ENCODE measurements at places on chromosomes 7 and 10. TPM values are rescaled to one million over a fixed set of nuclear protein-coding genes. Genes with fewer than 3 reads are reported as not detected.
A peak's percentile ranks its signal among the peaks of the same experiment; 100 is the strongest.

DNA sequence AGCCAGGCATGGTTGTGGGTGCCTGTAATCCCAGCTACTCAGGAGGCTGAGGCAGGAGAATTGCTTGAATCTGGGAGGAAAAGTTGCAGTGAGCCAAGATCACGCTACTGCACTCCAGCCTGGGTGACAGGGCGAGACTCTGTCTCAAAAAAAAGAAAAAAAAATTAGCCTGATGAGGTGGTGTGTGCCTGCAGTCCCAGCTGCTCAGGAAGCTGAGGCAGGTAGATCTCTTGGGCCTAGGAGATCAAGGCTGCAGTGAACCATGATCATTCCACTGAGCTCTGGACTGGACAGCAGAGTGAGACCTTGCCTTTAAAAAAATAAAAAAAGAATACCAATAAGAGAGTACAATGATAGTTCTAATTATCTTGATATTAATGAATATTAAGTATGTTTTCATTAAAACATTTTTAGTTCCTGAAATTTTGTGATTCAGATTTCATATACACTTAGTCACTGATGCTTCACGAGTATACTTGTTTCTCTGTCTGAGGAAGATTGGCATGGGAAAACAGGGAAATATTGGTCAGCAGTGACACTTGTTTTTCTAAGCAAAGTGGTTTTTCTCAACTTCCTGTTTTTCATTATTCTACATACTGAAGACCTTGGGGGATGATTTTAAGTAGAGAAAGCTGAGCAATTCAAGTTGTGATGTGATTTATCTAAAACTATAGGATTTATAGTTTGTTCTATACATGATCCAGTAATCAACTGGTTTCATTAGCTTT, 76.8 kb downstream of the ADK start:
- no peak overlapping the region for H3K4me3 ChIP-seq
- no peaks in the 10 kb centered on the region for H3K36me3 ChIP-seq
- H3K27me3 ChIP-seq: no peaks in the 10 kb centered on the region
- peak overlapping the region; percentile 56 for H3K27ac ChIP-seq
- H3K4me1 ChIP-seq: no peaks in the 10 kb centered on the region

GRCh38 chr10:96618653-96619052, 31.8 kb upstream of the TM9SF3 start:
- no peaks in the 10 kb centered on the region for H3K4me1 ChIP-seq
- H3K27me3 ChIP-seq: no peaks in the 10 kb centered on the region
- H3K36me3 ChIP-seq: no peaks in the 10 kb centered on the region
- no peak overlapping the region for H3K4me3 ChIP-seq
- no peak for DNase-seq
- H3K27ac ChIP-seq: no peak overlapping the region

GRCh38 chr10:90906596-90906995, 14.3 kb downstream of the ANKRD1 start:
- no peaks in the 10 kb centered on the region for H3K27me3 ChIP-seq
- no peak for DNase-seq
- H3K27ac ChIP-seq: no peak overlapping the region
- no peak overlapping the region for H3K4me3 ChIP-seq

Gene RASSF4
- 15.1 TPM for total RNA-seq

DNA sequence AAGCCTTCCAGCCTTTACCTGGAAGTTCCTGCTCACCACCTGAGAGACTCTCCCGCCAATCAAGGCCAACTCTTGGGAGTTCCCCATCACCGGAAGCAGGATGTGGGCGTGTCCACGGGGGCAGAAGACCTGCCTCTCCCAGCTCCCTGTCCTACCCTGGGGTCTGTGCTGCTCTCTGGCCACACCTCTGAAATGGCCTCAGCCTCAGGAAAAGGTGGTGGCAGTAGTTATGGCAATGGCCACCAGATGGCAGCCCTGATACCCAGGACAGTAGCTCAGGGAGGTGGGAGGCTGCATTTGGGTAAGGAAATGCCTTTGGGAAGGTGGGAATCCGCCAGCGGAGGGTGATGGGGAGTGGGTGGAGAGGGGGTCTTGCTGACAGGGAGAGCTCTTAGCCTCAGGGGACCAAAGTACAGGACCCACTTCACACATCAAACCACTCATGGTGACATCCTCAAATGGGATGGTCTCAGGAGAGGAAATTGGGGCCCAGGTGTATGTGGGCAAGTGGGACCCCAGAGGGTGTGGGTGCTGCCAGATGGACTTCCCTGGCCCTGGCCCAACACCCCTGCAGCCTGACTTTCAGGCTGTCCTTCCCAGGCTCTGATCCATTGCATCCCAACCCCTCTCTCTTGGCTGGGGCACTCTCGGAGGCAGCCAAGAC, 33.9 kb downstream of the KAZALD1 start:
- no peaks in the 10 kb centered on the region for H3K36me3 ChIP-seq
- DNase-seq: peak; percentile 74
- no peak overlapping the region for H3K27ac ChIP-seq
- H3K4me1 ChIP-seq: no peaks in the 10 kb centered on the region
- no peak overlapping the region for H3K4me3 ChIP-seq
- no peaks in the 10 kb centered on the region for H3K27me3 ChIP-seq

- H3K4me3 ChIP-seq: no peak overlapping the region
- H3K27me3 ChIP-seq: no peaks in the 10 kb centered on the region
Observed at GRCh38 chr7:94237417-94237816, 157.3 kb upstream of the COL1A2 start.

Gene PTPRZ1
- total RNA-seq: not detected

Gene DNAH11
- 0.56 TPM for total RNA-seq

- H3K27ac ChIP-seq: no peak overlapping the region
- no peak overlapping the region for H3K4me3 ChIP-seq
- no peak for DNase-seq
- H3K4me1 ChIP-seq: no peaks in the 10 kb centered on the region
- H3K36me3 ChIP-seq: no peaks in the 10 kb centered on the region
- H3K27me3 ChIP-seq: no peaks in the 10 kb centered on the region
Observed at GRCh38 chr7:45202625-45203024, 45.0 kb downstream of the RAMP3 start.

- no peaks in the 10 kb centered on the region for H3K4me1 ChIP-seq
- no peaks in the 10 kb centered on the region for H3K36me3 ChIP-seq
- no peaks in the 10 kb centered on the region for H3K27me3 ChIP-seq
- H3K4me3 ChIP-seq: no peak overlapping the region
- DNase-seq: no peak
- H3K27ac ChIP-seq: no peak overlapping the region
Observed at GRCh38 chr7:68440866-68441265, 1157.4 kb upstream of the AUTS2 start.

DNA sequence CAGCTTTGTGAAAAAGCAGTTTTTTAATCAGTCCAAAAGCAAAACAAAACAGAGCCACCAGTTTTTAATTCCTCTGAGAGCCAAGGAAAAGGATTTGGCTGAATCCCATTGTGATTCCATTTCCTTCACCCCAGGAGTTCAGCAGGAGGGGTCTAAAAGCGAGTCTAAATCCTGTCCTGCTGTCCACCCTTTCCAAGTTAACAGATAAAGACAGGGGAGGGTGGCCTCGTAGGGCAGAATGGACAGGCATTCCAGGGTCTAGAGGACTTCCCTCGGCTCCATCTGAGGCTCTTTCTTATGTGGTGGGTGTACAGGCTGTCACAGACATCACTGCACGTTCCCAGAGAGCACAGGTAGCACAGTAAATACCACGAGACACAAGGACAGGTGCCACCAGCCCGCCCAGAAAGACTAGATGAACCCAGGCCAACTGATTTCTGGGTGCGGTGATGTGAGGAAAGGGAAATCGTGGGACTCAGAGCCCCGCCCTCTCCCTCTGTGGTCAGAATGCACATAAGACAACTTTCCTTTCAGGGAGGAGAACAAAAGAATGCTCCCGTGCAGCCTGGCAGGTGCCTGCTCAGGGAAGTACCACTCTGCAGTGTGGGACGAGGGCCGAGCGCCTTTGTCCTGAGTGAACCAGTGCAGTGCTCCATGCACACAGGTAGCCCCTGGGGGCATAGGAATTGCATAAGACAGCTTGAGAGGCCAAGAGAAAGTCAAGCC, 119.7 kb downstream of the ABLIM1 start:
- peaks cover 9% of the 10 kb centered on the region for H3K36me3 ChIP-seq
- DNase-seq: no peak
- H3K27me3 ChIP-seq: no peaks in the 10 kb centered on the region
- no peak overlapping the region for H3K4me3 ChIP-seq
- no peak overlapping the region for H3K27ac ChIP-seq

GRCh38 chr10:67837541-67838314, at the start of gene DNAJC12:
Gene DNAJC12, minus strand, starts transcription at chr10:67838188. Its CDS starts 177 bp downstream, at chr10:67838011.
- DNase-seq: no peak
- peak within 1 kb of the TSS; percentile 44 for H3K27ac ChIP-seq
- no peaks in the 10 kb centered on the region for H3K27me3 ChIP-seq
- H3K4me1 ChIP-seq: no peaks in the 10 kb centered on the region

Gene MRPS33
- 26.0 TPM for total RNA-seq

- no peak overlapping the region for H3K4me3 ChIP-seq
- DNase-seq: no peak
- no peaks in the 10 kb centered on the region for H3K4me1 ChIP-seq
- no peak overlapping the region for H3K27ac ChIP-seq
Observed at GRCh38 chr7:149683181-149683580, 90.2 kb downstream of the ZNF467 start.

GRCh38 chr7:33798686-33799325, 106.5 kb upstream of the BMPER start:
- no peak for DNase-seq
- no peaks in the 10 kb centered on the region for H3K27me3 ChIP-seq
- no peak overlapping the region for H3K4me3 ChIP-seq
- no peaks in the 10 kb centered on the region for H3K4me1 ChIP-seq

GRCh38 chr10:123760356-123761037, 94.3 kb downstream of the GPR26 start:
- DNase-seq: no peak
- no peak overlapping the region for H3K4me3 ChIP-seq

GRCh38 chr7:100371561-100372171, 1.6 kb upstream of the PILRA start:
- no peaks in the 10 kb centered on the region for H3K27me3 ChIP-seq
- H3K4me1 ChIP-seq: no peaks in the 10 kb centered on the region
- no peak for DNase-seq
- H3K27ac ChIP-seq: no peak overlapping the region

DNA sequence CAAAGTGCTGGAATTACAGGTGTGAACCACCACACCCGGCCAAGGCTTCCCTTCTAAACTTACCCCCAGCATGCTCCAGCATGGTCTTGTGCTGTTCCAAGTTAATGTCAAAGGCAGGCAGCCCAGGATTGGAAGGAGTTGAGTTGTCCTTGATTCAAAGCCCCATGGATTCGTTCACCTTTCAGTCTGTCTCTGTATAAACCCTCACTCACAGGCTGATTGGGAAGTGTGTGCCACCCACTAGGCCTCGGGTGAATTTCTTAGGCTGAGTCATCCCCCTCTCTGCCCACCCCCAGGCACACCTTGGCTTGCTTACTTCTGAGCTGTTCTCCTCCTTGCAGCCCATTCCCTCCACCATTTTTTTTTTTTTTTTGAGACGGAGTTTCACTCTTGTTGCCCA, 13.3 kb upstream of the PRDX3 start:
- no peaks in the 10 kb centered on the region for H3K27me3 ChIP-seq
- no peak for DNase-seq
- no peak overlapping the region for H3K4me3 ChIP-seq
- H3K36me3 ChIP-seq: no peaks in the 10 kb centered on the region

GRCh38 chr7:64876792-64877713, 26.0 kb upstream of the ZNF273 start:
- no peaks in the 10 kb centered on the region for H3K27me3 ChIP-seq
- no peaks in the 10 kb centered on the region for H3K4me1 ChIP-seq
- no peak for DNase-seq
- no peak overlapping the region for H3K27ac ChIP-seq
